ENCODE measurements at places on chromosomes 7 and 10.
A peak's percentile ranks its signal among the peaks of the same experiment; 100 is the strongest.

DNA sequence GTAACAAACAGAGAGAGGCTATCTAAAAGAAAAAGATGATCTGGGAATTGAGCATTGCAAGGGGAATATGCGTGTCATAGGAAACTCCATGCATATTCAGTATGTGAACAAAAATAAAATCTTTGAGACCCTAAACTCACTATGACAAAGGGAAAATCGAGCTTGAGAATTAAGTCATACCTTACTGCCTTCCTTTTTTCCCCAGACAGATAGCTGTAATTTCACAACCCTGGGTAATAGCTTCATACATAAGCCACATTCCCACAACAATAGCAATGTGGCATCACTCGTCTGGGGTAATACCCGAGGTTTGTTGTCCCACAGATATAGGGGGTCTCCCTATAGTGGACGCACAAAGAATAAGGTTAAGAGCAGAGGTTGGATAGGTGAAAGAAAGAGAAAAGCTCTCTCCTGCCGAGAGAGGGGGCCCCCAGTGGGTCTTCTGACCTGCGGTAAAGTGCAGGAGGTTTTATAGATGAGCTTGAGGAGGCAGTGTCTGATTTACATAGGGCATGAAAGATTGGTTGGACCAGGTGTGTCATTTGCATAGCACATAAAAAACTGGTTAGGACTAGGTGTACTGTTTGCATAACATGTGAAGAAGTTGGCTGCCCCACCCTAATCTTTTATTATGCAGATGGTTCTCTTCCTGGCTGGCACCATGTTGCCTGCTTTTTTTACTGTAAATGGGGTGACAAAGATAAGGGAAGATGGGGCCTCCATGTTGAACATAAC, 11.6 kb downstream of the CYP3A43 start:
- DNase-seq, result no peak

DNA sequence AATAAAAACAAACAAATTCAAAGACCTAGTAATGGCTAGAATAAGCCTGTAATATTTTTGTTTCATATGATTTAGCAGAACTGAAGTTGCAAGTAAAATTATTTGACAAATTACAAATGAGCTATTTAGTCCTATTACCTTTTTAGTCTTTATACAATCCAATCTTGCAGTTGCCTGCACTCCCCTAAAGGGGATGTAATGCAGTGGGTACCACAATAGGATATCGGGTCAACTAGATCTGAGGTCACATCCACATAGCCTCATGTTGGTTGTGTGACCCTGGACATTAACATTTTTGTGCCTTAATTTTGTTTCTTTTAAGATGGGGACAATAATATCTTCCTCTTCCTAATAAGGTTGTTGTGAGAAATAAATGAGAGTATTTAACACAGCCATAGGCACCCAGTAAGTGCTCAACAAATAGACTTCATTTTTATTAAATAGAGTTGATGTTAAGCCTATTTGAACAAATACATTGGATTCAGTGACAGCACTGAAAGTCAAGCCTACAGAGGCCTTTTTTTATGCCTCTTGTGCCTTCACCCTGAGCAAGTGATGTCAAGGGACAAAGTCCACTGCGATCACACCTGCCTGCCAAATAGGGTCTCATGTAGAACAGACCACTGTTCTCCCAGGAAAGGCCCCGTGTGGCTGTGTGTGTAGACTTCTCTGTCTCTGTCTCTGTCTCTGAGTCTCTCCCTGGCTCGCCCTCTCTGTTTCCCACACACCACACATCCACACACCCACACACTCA, 124.8 kb downstream of the EVX1 start:
- DNase-seq, result no peak

- DNase-seq, result no peak
Observed at GRCh38 chr10:126903656-126904360, 1.4 kb upstream of the DOCK1 start.

DNA sequence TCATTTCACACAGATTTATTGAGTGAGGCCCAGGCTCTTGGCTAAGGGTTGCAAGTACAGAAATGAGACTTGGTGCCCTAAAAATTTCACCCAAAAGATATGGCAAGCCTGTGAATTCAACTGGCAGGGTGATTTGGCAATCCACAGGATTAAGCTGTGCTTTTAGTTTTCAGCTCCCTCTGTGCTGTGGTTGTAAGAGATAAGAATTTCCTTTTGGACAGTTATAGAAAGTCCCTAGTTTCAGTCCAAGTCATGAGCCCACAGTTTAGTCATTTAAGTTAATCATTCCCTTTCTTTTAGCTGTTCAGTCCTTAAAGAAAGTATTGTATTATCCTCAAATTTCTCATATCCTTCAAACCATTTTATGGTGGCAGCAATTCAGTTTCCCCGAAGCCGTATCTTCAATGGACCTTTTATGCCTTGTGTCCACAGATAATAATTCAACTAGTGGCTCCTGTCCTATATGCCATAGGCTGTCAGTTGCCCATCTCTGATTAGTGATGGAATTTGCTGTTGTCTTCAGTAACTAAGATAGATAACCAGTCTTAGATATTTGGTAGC, 73.4 kb upstream of the NAMPT start:
- peak; percentile 88 for DNase-seq

DNA sequence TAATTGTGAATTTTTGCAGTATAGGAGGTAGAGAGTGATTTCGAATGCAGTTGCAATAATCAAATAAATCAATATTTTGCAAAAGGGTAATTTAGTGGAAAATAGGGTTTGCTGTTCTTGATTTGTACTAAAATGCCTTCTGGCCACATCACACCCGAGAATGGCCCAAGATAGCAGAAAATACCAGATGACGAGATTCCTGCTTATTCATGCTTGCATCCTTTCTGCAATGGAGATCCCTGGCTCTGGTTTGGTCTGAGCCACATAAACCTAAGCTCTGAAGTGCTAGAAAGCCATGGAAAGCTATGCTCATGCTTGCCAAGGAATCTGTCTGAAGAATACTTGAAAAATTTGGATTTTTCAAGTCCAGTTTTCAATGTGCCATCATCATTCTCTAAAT, 634.2 kb upstream of the COBL start:
- no peak for DNase-seq

GRCh38 chr10:30701451-30702173, 72.1 kb upstream of the LYZL2 start:
- DNase-seq, result no peak

DNA sequence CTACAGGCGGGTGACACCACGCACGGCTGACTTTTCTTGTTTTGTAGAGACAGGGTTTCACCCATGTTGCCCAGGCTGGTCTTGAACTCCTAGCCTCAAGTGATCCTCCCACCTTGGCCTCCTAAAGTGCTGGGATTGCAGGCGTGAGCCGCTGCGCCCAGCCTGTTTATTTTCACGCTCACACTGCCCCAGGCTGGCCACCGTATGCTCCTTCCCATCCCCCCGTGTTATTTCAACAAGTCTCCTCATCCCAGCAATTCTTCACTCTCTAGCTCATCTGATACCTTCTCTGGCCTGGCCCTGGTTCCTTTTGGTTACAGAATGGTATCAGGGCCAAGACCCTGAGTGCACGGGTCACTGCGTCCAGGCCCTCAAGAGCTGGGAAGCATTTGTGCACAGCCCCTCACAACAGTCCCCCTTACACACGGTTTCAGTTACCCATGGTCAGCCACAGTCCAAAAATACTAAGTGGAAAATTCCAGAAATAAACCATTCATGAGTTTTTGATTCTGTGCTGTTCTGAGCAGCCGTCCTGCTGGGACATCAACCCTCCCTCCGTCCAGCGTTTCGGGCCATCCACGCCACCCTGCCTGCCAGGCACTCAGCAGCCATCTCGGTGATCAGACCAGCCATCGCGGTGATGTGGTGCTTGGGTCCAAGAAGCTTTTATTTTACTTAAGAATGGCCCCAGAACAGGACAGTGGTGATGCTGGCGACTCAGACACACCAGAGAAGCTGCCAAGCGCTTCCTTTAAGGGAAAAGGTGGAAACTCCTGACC, 8.9 kb downstream of the COX19 start:
- DNase-seq, result no peak

GRCh38 chr10:77833225-77833624, 93.3 kb downstream of the DLG5 start:
- no peak for DNase-seq

DNA sequence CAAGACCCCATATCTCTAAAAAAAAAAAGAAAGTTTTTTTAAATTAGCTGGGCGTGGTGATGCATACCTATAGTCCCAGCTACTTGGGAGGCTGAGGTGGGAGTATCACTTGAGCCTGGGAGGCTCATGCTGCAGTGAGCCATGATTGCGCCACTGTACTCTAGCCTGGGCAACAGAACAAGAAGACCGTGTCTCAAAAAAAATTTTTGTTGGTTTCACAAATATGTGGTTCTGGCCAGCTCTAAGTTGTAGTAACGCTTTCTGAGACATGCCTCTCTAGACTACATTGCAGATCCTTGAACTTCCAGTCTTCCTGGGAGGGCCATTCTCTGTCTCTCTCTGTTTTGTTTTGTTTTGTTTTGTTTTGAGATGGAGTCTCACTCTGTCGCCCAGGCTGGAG, 24.6 kb upstream of the RHBDD2 start:
- DNase-seq, result no peak

DNA sequence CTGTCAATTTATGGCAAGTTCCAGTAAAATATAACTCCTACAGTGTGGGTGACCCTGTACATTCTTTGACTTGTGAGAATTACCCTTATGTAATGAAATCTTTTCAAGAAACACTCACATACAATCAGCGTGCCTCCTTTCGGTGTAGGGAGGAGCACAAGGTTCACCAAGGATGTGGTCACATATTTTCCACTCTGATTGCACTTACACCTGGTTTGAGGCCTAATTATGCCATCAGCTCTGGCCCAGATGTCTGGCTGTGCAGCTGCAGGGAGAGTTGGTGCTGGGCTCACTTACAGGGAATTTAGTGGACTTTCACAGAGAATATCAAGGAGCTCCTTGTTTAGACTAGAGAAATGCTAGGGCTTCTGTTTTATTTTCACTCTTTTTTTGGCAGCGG, 146.0 kb upstream of the STEAP4 start:
- no peak for DNase-seq

DNA sequence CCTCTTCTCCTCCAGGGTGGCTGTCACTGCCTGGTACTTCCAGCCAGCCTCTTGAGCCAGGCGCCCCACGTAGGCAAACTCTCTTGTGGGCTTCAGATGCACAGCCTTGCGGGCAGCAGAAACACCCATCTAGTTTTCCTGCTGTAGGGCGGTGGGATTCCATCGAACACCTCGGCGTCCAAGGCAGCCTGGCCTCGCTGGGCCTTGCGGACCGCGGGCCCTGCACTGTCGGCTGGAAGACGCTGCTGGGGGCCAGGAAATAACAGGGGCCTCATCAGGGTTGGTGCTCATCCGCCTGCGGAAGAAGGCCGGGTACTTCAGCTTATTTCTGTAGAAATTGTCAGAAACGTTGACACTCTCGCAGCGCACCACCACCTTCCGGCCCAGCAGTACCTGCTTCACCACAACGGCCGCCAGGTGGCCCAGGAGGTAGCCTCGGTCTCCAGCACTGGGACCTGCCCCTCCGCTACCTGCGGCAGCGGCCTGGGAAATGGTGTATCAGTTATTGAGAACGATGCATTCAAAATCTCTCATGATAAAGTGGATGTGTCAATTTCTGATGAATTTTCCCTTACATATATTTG, 61.1 kb downstream of the WDFY4 start:
- DNase-seq, result no peak

DNA sequence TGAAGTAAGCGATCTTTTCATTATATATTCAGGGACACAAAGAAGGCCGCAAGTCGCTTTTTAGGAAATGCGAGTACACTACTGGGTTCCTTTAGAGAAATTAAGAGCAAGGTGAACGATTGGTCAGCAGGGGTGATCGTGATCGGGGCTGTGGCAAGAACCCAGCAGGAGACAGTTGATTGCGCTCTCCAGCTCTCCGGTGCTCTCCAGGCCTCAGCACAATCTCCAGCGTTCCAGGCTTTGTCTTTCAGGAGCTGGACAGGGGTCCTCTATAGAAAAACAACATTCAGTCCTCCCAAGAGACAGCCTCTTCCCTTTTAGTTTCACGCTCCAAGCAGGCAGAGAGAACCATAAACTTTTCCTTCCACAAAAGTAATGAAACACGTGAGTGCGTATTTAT, 170.5 kb upstream of the KLF6 start:
- no peak for DNase-seq

GRCh38 chr10:575402-576129, 113.9 kb downstream of the DIP2C start:
- no peak for DNase-seq

DNA sequence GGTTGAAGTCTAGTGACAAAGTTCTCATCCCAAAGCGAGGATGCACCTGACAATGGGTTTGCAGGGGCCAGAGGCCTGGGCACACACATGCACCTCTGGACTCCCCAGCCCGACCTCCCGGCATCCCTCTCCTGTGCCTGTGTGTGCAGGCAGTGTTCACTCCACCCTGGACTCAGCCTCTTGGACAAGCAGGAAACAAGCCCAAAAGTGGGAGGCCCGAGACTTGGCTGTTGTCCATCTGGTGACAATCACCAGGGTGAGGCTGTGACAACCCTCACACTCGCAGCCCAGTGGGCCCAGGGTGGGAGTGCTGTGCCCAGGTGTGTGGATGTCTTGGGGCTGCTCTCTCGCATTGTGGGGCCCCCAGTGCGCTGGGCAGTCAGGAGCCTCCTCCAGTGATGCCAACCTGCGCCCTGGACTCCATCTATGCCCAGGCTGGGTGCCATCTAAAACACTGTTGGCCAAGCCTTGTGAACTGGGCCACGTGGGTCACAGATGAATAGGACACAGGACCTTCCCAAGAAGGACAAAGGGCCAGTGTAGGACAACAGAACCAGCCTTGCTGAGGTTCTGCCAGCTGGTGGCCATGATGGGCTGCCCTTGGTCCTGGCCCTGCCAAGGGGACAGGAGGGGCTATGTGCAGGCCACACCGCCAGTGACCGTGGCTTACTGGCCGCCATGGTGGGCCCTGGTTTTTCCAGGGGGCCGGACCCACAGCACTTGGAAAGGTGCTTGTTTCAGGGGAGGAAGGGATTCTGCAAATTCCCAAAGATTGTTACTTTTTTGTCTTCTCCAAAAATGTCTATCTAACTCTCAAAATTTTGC, 144.3 kb downstream of the TCERG1L start:
- no peak for DNase-seq

DNA sequence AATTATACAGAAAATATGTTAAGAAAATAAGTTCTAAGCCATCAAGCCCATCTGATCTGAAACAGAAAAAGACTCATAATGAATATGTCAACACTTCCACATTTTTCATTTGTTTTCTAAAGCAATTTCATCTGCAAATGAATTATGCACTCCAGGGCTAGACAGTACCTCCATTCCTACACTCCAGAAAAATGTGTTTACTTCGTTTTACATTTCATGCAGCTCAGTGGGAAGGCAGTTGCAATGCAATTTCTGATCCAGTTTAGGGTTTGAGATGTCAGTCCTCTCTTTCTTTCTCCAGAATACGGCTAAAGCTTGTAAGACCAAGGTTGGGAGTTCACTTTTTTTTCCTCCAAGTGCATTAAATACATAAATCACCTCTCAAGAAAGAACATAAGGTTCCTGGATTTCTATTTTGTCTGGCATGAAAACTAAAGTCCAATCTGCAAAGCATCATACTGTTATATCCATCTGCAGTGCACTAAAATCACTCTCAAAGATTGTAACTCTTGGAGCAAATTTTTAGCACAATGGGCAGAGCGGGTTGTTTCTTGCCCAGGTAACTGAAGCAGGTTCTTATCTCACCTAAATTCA, 348.8 kb upstream of the C7orf33 start:
- no peak for DNase-seq

GRCh38 chr7:158031867-158032308, 555.7 kb downstream of the PTPRN2 start:
- DNase-seq, result no peak

Data from COLO829 (cell line).